Activated T-helper 9 cell treated with anti-CD3 and anti-CD28 coated beads, Interleukin-2, amount 50 U/mL, for 16 hours (primary cell): ENCODE measurements at places on chromosomes 3 and 15.

DNA sequence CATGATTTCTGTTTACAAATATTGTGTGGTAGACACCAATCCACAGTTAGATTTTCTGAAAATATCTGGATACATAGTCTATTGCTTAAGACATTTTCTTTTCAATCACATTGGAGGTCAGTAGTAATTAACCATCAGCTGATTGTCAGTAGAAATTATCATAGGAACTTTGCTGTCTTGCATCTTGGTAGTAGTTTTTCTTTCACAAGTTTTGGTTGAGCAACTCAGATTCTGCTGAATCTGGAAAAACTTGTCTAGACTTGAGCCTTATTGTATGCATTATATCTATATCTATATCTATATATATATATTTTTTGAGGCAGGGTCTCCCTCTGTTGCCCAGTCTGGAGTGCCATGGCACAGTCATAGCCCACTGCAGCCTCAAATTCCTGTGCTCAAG is 4.0 kb downstream of the RAB11A start:
- DNase-seq = no peak

DNA sequence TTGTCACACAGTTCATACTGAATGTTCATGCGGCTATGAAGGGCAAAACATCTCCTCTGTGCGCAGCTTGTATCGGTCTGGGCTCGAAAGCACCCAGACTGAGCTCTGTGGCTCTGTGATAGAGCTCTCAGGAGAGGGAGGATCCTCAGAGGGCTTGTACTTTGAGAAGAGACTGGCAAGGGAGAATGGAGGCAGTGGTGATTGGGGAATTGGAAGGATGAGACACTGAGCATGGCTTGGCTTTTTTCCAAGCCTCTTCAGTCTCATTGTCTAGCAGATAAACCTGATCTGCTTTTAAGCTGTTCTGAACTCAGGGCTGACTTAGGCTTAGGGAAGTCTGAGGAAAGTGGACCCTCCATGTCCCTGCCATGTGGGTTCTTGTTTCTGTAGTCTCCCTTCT is 43.0 kb downstream of the RAD54L2 start:
- no peak for DNase-seq

GRCh38 chr3:66463730-66464511 is 36.9 kb downstream of the LRIG1 start:
- no peak for DNase-seq

DNA sequence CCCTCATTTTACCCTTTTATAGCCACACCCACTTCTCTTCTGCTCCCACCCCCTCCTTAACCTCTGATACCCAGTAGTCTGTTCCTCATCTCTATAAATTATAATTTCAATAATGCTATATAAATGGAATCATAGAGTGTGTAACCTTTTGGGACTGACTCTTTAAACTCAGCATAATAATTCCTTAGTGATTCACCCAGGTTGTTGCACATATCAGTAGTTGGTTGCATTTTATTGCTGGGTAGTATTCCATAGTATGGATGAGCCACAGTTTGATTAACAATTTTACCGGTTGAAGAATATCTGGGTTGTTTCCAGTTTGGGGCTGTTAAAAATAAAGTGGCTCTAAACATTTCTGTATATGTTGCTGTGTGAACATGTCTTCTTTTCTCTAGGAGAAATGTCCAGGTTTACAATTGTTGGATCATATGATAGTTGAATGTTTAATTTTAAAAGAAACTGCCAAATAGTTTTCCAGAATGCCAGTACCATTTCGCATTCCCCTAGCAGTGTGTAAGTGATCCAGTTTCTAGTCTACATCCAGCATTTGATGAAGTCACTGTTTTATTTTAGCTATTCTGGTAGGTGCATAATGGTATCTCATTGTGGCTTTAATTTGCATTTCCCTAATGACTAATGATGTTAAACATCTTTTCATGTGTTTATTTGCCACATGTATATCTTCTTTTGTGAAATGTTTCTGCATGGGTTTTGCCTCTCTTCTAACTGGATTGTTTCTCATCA is 68.5 kb downstream of the VPS8 start:
- no peak for DNase-seq

GRCh38 chr15:93458597-93458996 is 369.6 kb upstream of the RGMA start:
- DNase-seq = no peak

GRCh38 chr3:149589332-149589731 is 68.5 kb downstream of the WWTR1 start:
- no peak for DNase-seq

DNA sequence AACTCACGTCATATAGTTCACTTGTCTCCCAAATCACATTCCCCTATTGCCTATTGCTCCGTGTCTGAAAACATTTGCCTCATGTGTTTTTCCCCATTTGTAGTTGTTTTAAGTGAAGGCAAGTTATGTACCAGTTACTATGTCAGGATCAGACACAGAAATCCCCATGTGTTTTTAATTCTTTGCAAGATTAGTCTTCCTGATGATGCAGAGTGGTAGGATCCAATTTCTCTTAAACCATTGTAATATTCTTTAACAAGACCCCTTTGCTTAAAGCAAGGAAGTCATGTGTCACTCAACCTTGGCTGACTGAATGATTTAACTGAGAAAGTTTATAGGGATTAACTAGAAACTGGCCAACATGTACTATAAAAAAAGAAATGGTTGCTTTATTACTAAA is 164.4 kb downstream of the OPA1 start:
- DNase-seq = no peak

GRCh38 chr3:139830817-139831216 is 104.2 kb upstream of the CLSTN2 start:
- DNase-seq = no peak
